Effector memory CD4-positive, alpha-beta T cell (primary cell): ENCODE measurements at places on chromosomes 11 and 22.

GRCh38 chr22:30348809-30349208, 7.9 kb downstream of the SF3A1 start:
- no peak for DNase-seq

DNA sequence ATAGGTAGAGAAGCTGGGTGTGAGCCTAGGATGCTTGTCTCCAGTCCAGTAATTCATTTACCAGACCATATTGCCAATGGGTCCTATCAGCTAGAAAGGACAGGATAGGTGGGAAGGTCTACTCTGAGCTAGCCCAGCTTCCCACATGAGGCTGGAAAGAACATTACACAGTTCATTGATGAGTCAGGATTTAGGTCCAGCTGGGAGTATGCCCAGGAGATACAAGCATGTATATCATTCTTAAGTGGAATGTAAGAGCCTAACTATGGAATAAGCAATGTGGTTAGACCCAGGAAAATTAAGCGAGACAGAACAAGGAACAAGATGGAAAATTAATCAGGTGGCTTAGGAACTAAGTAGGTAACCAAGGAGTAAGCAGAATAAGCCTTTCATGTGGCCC, 59.0 kb upstream of the TBCEL start:
- DNase-seq: no peak

- DNase-seq: no peak
Measured at GRCh38 chr11:115848611-115849010, 344.4 kb upstream of the CADM1 start.

GRCh38 chr22:29726512-29727130, 6.8 kb downstream of the CABP7 start:
- no peak for DNase-seq

DNA sequence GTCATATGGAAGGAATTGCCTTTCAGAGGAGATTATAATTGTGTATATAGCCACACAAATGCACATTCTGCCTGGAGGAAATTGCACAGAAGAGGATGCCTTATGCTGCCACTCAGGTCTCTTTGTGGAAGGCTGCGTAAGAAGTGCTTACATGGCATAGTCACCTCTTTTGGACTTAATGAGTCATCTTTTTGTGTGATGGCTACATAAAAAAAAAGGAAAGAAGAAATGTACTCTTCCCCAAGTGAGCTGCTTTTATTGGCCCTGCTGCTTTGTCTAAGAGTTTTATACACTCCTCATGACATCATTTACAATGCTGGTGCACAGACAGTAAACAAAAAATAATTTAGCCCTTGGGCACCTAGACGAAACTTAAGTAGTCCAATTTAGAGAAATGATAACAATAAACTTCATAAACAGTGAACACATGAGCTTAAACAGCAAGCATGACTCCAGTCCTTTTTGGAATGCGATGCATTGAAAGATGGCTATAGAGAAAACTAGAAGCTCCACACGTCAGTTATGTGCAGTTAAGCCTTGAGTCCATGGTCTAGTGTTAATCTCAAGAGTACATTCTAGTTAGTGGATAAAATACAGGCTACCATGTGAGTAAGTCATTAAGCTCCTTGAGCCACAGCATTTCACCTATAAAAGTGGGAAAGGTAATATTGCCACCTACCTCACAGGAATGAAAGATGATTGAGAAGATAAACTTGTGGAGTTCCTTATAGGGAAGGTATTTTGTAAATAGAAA, 12.0 kb downstream of the CSTPP1 start:
- no peak for DNase-seq

- DNase-seq: no peak
Measured at GRCh38 chr11:95595973-95596489, 193.6 kb downstream of the FAM76B start.

DNA sequence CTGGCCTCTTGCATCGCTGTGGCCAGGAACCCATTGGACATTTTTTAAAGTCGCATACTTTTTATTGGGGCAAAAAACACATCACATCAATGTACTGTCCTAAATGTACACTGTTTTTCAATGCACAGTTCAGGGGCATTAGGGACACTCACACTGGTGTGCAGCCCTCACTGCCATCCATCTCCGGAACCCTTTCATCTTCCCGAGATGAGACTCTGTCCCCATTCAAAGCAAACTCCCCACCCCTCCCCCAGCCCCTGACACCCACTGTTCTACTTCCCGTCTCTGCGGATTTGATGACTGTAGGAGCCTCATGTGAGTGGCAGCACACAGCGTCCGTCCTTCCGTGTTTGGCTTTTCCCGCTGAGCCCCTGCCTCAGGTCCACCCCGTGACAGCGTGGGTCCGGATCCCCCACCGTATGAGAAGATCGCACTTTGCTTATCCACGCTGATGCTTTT, 41.8 kb upstream of the TH start:
- DNase-seq: no peak

DNA sequence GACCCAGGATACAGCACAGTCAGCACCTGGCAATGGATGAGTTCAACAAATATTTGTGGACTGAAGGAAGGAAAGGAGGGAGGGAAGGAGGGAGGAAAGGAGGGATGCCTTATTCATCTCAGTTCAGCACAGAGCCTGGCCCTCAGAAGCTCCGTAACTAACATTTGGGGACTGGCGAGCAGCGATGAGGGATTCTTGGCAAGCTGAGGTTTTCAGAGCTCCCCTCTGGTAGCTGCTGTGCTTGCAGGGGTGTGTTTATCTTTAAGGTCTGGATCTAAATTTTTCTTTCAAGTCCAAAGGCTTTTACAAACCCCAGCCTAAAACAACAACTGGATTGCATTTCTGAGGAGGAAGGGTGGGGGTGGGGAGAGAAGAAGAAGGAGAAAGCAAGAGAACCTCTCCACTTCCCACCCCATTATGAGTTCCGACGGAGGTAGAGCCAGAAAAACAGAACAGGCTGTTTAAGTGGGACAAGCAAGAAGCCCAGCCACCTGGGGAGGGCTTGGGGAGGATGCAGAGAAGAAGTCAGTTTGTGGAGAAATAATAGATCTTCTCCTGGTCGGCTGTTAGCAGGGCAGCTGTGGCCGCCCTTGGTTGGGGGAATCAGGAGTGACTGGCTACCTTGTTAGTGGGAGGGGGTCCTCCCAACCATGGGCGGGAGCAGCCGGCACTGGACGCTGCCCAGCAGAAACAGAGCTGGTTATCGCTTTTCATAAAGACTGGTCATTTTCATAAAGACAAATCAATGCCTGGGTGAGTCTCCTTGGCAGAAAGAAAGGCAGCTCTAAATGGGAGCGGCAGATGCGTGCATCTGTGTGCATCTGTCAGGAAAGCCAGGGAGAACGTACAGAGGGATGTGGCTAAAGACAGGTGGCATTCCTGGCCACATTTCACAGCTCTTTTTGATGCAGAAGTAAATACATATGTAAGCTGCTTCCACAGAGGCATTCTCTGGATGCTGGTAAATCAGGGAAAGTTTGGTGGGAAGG, 78.0 kb downstream of the TSPAN18 start:
- no peak for DNase-seq

- no peak for DNase-seq
Measured at GRCh38 chr11:82733444-82734119, at the start of gene FAM181B. TSS of gene FAM181B (minus strand) at chr11:82733864. CDS start at chr11:82733729, 135 bp downstream.

GRCh38 chr11:20014067-20014402, 146.2 kb downstream of the DBX1 start:
- no peak for DNase-seq

GRCh38 chr11:28274216-28274615, 166.0 kb downstream of the METTL15 start:
- no peak for DNase-seq

DNA sequence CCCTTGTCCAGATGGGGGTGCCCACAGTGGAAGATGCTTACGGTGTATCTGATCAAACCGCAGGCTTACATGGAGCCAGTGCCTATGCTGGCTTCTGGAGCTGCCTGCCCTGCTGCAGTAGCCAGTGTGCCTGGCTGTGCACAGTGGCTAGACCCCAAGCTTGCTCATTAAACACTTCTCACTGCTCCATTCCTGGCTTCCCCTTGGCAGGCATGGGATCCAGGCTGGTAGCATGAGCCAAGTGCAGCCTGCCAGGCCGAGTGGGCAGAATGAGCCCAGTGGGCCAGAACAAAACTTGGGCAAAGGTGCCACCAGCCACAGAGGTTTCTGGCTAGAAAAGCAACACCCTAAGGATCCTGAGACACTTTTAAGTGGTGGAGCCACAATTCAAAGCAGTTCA, 55.4 kb upstream of the B3GNT6 start:
- no peak for DNase-seq

- no peak for DNase-seq
Measured at GRCh38 chr22:44091021-44091721, 67.1 kb downstream of the PARVB start.

GRCh38 chr22:25068707-25069106, 116.2 kb downstream of the KIAA1671 start:
- DNase-seq: peak; percentile 18

GRCh38 chr22:39680486-39680885, 109.9 kb downstream of the CACNA1I start:
- no peak for DNase-seq

GRCh38 chr11:3859373-3859881, 4.0 kb downstream of the STIM1 start:
- DNase-seq: no peak

DNA sequence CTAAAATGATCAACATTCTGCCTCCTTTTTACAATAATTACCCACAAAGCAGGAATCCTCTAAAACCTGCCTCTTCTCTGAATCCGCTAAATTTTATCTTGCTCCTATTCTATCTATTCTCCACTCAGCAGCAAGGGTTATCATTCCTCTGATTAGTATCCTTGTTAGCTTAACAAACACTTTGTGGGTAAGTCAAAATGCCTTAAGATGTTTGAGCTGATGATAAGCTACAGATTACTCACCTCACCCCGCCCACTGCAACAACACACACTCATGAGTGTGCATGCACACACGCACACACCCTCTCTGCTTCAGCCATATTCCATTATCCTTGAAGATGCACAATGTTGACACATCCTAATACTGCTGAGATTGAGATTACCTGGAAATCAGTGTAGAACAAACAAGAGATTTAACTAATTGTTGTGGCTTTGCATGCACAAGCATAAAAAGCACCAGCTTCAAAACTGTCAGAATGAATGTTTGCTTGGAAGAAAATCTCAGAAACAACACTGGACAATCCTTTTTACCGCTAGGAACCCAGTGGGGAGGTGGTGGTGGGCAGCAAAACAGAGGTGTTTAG, 130.9 kb downstream of the BBOX1 start:
- no peak for DNase-seq

DNA sequence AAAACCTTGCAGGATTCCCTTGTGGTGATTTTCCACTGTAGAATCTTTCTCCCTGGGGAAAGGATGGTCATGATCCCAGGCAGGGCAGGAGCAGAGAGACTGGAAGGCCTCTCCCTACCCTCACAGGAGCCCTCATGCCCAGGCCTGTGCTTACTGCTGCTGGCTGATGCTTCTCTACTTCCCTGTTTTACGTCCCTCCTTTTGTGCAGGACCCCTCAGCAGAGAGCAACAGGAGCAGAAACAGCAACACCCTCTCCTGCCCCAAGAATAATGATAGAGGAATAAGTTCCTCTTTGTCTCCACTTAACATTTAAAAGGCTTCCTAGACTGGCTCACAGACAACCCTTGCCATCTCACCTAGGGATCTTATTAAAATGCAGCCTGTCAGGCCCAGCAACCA, 3.6 kb downstream of the ISX start:
- DNase-seq: no peak

DNA sequence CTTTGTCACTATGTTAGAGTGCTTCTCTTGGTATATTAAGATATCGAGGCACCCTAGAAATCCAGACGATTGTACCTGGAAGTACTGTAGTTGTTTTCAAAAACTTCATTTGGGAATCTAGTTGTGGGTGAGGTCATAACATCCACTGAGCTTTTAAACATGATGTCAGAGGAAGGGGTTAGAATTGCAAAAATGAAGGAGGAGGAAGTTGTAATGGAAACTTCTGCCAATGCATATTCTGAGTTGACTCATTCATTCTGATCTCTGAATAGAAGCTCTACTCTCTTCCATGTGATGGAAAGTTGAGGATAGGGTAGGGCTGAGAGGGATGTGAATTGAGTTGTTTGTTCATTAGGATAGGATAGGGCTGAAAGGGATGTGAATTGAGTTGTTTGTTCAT, 7.7 kb downstream of the CD44 start:
- DNase-seq: no peak

GRCh38 chr22:49993649-49994360, 18.8 kb downstream of the IL17REL start:
- no peak for DNase-seq

GRCh38 chr11:132576706-132577105, 955.6 kb downstream of the OPCML start:
- no peak for DNase-seq

- DNase-seq: no peak
Measured at GRCh38 chr11:76566811-76567210, 103.7 kb downstream of the LRRC32 start.

- DNase-seq: no peak
Measured at GRCh38 chr11:120966840-120967239, 57.1 kb upstream of the TBCEL start.

DNA sequence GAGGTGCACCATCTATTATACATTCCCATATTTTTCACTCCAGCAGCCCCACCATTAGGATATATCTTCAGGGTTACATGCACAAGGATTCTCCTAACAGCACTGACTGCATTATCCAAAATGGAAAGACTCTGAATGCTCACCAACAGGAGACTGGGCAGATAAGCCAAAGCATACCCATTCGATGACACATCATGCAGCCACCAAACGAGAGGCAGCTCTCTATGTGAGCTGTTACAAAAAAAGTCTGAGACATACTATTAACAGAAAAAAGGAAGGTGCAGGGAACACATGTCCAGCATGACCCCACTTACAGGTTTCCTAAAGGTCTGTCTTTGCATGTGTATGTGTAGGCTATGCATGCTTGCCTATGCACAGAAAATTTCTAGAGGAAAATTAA, 12.4 kb upstream of the SERPIND1 start:
- no peak for DNase-seq

DNA sequence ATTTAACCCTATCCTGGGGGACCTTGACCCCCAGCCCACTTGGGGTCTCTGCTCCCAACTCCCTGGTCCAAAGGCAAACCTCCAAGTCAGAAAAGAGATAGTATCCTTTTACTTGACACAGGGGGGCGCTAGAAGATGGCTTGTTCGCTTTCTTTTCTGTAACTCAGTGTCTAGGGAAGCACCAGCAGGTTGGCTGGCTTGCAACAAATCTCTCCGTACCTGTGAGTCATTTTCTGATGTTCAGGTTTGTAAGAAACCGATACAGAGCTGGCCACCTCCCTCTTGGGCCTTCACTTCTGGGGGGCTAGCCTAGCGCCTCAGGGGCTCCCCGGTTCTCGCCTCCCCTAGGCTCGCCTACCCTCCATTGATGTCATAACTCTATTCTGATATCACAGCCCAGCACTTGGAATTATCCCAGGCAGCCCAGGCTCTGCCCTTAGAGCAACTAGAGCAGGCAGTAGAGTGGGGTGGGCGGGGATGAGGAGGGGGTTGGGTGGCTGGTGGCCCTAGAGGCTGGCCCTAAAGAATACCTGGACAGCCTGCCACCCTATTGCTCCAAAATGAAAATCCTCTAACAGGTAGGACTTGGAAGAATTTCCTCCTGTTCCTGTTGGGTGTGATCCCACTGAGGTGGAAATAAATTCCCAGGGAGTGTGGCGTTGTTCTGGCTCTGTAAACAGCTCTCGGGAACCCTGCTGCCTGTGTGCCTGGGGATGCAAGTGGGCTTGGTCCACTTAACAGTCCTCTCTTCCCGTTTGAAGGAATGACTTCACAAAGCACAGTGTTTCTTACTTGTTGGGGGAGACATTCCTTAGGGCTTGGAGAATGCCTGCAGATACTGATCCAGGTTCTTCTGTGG, 69.4 kb downstream of the OSBP2 start:
- DNase-seq: no peak
